Activated T-helper 1 cell treated with anti-CD3 and anti-CD28 coated beads, Interleukin-2, amount 50 U/mL, for 16 hours (primary cell): ENCODE measurements at places on chromosomes 5 and 9.

DNA sequence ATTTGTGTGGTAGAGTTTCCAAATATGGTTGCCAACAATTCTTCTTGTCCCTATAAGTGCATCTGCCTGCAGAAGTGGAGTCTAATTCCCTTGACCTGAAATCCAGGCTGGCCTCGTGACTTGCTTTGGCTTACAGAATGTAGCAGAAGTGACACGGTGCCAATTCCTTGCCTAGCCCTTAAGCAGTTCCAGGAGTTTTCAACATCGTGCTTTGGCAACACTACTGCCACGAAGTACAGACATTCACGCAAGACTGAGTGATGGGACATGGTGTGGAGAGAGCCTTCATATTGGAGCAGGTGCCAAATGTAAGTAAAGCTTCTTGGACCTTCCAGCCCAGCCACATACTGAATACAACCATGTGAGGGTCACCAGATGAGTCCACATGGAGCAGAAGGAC, 92.9 kb upstream of the NEK6 start:
- no peak for DNase-seq

- DNase-seq = no peak
Observed at GRCh38 chr9:89961616-89962341, 357.0 kb downstream of the GADD45G start.

DNA sequence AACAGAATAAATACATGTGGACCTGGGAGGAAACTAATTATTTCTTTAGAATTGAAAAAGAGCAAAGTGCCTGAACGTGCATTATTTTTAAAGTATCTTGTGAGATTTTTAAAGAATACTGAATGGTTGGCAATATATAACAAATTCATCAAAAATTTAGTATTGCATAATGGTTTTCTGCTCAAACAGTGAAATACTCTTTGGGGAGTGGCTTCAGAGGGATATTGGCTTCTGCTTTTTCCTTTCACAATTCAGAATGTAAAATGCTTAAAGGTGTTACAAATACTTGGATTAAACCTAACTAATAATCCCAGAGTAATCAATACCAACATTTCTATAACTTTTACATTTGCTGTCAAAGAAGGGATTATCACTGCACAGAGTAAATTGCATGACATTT, 379.3 kb upstream of the CHD1 start:
- DNase-seq = no peak

GRCh38 chr5:74942622-74943286, 76.6 kb upstream of the FAM169A start:
- no peak for DNase-seq

DNA sequence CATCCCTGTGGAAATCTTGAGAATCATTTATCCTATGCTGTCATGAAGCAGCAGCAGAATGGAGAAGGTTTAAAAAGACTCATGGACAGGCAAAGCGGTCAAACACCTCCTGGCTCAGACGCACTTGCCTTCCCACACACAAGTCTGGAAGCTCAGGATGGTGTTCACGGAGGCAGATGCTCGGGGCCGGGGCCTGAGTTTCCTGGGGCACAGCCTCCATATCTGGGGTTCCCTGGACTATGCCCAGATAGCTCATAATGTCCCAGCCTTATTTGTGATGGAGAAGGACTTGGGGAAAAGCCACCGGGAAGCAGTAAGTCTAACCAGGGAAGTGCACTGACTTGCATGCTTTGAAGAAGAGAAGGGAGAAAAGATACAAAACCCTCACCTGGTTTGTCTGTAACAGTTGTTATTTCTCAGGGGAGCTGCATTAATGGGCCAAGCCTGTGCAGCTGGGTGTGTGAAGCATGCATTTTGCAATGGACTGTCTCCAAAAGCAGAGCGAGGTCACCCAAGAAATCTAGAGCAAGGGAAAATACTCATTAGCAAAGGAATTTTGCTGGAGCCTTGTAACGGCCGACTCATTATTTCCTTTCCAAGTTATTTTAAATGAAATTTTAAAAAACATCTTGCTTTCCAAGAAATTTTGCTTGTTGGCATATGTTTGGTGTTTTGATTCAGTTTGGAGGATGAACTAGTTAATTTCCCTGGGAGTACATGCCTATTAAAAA, 3.4 kb downstream of the S1PR3 start:
- DNase-seq = no peak

GRCh38 chr5:135105105-135105484, 71.1 kb upstream of the PITX1 start:
- DNase-seq = no peak

DNA sequence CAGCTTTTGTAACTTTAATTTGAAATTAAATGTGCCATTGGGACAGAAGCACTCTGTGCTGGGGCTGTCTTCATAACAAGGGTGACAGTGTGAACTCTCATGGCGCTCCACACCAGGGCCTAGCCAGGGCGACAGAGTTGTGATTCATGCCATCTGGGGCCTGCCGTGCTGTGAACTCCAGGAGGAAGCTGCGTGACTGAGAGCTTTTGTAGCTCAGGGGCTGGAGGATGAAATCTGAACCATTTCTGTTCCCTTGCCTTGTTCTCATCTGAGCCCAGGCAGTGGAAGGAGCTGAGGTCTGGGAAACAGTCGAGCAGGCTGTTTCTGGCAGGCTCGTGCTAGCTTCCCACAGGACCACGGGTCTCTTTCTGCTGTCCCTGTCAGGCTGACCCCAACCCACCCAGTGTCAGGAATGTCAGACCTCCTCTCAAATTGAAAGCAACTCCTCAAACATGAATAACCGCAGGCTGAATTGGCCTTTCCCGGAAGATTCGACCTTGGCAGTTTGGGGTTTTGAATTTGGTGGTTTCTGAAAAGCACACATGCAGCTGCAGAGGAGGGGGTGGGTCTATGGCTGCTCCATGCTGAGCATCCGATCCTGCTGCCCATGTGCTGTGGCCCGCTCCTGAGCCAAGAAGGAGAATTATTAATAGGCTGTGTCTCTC, 69.2 kb upstream of the RPS23 start:
- no peak for DNase-seq

DNA sequence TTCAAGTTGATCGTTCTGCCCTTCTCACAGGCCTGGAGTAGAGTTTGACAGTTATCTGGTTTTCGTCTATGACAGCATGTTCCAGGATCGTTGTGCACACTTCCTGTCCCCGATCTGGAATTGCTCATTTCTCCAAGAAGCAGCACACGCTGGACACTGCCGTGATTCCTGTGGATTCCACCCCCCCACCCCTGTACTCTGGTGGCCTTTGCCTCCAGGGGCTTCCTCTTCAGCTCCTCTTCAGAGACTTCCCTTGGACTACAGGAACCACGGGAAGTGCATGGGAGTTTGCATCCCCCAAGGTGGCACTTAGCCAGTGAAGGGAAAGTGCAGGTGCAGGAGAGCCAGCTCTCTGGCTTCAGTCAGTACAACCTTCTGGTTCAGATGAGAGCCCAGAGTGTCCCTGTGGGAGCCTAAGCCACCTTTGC, 160.7 kb downstream of the CACNA1B start:
- DNase-seq = no peak

GRCh38 chr5:36079200-36079781, 12.6 kb upstream of the UGT3A2 start:
- no peak for DNase-seq

DNA sequence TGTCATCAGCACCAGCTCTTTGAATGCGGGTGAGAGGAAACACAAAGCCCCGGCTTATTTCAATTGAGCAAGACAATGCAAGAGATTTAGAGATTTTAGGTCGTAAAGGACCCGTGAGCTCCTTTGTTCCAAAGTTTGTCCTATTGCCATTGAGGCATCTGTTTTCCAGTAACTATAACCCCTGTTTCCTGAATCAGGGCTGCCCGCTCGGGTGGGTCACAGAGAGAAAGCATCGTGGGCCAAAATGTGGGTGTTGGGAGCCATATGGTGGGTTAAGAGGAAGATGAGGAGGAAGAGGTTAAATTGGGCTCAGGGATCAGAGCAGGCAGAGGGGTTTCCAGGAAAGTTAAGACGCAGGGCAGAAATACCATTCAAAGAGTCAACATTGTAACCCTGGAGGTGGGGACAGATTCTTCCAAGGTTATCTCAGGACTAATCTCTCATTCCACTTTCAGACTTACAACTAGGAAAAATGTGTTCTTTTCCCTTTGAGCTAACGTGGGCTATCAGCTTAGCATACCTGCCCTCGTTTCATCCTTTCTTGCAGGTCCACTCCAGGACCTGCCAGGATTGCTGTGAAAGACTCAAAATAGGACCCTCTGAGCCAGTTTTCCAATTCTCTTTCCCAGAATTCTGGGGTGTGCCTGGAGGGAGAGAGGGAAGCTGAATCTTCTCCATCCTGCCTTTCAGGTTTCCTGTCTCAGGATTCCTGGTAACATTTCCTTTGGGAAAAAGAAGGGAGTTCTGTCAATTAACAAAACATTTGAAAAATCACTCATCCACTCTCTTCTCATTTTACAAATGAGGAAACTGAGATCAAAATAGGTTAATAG, 95.5 kb upstream of the TAF11L2 start:
- no peak for DNase-seq
